ENCODE measurements at places on chromosomes 2 and 18. TPM values are rescaled to one million over a fixed set of nuclear protein-coding genes. Genes with fewer than 3 reads are reported as not detected.

ANKRD30BL gene
- total RNA-seq, result not detected

SKOR2 gene
- not detected for total RNA-seq

MDH1B gene
- total RNA-seq, result 0.64 TPM

- no peak for DNase-seq
Measured at GRCh38 chr2:75605770-75606529, 40.6 kb upstream of the MRPL19 start.

DNA sequence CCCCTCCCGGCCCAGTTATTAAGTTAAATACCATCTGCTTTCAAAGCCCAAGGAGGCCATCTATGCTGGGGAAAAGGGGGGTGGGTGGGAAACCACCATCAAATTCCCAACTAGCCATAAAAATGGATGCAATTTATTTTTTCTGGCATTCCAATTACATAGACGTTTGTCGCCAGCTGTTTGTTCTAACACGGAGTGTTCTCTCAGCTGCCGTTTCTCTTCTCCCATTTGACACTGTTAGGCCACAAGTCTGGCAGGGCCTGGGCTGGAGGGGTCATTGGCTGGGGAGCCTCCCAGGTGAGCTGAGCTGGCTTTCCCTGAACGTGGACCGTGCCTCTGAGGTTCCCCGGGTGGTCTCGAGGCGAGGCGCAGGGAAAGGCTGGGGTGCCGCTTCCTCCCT is 16.6 kb downstream of the ATOH8 start:
- no peak for DNase-seq

- no peak for DNase-seq
Measured at GRCh38 chr2:173957517-173957916, 7.7 kb downstream of the SP3 start.

GRCh38 chr18:68874361-68874760 is 76.5 kb downstream of the CCDC102B start:
- no peak for DNase-seq

DNA sequence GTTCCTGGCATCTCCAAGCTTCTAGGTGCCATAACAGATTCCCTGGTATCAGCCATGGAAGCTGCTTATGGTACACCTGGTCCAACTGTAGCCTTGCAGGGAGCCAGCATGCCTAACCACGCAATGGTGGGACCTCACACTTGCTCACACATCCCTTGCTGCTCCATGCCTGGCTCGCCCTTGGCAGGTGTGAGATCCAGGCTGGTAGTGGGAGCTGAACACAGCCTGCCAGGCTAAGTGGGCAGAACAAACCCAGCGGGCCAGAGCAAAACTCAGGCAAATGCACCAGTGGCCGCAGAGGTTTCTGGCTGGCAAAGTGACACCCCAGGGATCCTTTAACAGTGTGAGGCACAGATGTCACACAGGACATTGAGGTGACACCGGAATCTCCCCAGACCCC is 185.8 kb downstream of the NDUFA10 start:
- DNase-seq, result no peak

Data from NCI-H460 (cell line).